Endodermal cell (in vitro differentiated cells): ENCODE measurements at places on chromosomes 12 and 14. TPM values are rescaled to one million over a fixed set of nuclear protein-coding genes. Genes with fewer than 3 reads are reported as not detected.

DNA sequence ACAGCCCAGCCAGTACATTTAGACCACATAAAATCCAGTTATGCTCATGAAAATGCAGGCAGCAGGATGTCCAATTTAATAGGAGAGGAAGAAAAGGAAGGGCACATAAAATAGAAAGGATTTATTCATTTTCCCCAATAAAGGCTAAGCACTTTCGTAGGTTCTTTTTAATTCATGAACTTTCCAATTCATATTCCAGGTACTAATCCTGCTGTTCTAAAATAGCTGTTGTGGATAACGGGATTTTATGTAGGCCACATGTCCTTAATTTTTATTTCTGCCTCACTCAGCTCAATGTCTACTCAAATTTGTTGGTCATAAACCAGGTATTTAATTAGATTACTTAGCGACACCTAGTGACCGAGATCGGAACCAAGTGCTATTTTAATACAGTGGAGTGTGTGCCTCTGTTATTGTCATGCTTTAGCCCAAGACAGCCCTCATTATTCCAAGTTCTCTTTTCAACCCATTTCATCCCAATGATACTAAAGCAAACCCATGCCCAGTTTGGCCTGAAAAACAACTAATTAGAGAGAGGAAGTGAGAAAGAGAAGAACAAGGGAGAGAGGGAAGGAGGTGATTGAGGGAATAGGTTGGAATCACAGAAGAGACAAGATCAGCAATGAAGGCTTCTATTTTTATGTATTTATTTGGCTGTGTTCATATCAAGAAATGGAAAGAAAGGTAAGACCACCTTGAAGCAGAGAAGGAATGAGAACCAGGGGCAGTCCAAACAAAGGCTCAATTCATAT, 45.9 kb upstream of the IFNG-AS1 start:
- peaks cover 24% of the 10 kb centered on the region for H3K4me1 ChIP-seq
- no peak overlapping the region for H3K27ac ChIP-seq
- H3K27me3 ChIP-seq, result no peaks in the 10 kb centered on the region
- H3K36me3 ChIP-seq, result no peaks in the 10 kb centered on the region
- H3K4me3 ChIP-seq, result no peak overlapping the region

GRCh38 chr12:52082669-52082987, 3.1 kb downstream of the SMIM41 start:
- H3K36me3 ChIP-seq, result peaks cover 16% of the 10 kb centered on the region
- H3K27me3 ChIP-seq, result no peaks in the 10 kb centered on the region
- no peaks in the 10 kb centered on the region for H3K4me1 ChIP-seq
- H3K27ac ChIP-seq, result no peak overlapping the region
- DNase-seq, result no peak

GRCh38 chr14:105495990-105496830, 5.2 kb downstream of the TEDC1 start:
- peak; percentile 41 for DNase-seq
- no peaks in the 10 kb centered on the region for H3K36me3 ChIP-seq
- no peaks in the 10 kb centered on the region for H3K27me3 ChIP-seq
- H3K4me1 ChIP-seq, result peaks cover 2% of the 10 kb centered on the region
- no peak overlapping the region for H3K4me3 ChIP-seq
- H3K27ac ChIP-seq, result no peak overlapping the region

GRCh38 chr12:45257185-45257930, 41.5 kb downstream of the ANO6 start:
- peak; percentile 71 for DNase-seq
- H3K36me3 ChIP-seq, result no peaks in the 10 kb centered on the region
- H3K4me3 ChIP-seq, result no peak overlapping the region
- no peaks in the 10 kb centered on the region for H3K27me3 ChIP-seq
- H3K4me1 ChIP-seq, result peaks cover 13% of the 10 kb centered on the region
- H3K27ac ChIP-seq, result no peak overlapping the region

C12orf50 gene
- 0.35 TPM in 1 of 3 replicates, not detected in the others for total RNA-seq

DNA sequence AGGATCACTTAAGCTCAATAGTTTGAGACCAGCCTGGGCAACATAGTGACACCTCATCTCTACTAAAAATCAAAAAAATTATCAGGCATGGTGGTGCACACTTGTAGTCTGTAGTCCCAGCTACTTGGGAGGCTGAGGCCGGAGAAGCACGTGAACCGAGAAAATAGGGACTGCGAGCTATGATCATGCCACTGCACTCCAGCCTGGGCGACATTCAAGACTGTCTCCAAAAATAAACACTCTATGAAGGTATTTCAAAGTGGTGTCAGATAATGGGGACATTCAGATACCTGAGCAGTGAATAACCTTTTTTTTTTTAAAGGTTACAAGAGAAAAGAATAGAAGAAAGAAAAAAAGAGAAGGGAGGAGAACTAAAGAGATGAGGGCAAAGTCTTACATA, 98.1 kb downstream of the MED13L start:
- H3K36me3 ChIP-seq, result no peaks in the 10 kb centered on the region
- no peak overlapping the region for H3K4me3 ChIP-seq
- no peak for DNase-seq
- H3K27me3 ChIP-seq, result no peaks in the 10 kb centered on the region
- no peak overlapping the region for H3K27ac ChIP-seq
- H3K4me1 ChIP-seq, result peaks cover 7% of the 10 kb centered on the region

GRCh38 chr12:56943878-56944277, 9.7 kb upstream of the SDR9C7 start:
- no peaks in the 10 kb centered on the region for H3K36me3 ChIP-seq
- no peaks in the 10 kb centered on the region for H3K4me1 ChIP-seq
- no peak overlapping the region for H3K27ac ChIP-seq
- no peak for DNase-seq

- H3K36me3 ChIP-seq, result no peaks in the 10 kb centered on the region
- peaks cover 12% of the 10 kb centered on the region for H3K4me1 ChIP-seq
- no peak overlapping the region for H3K27ac ChIP-seq
These were observed 72.0 kb downstream of the PPP2R5E start for GRCh38 chr14:63470962-63471793.

DNA sequence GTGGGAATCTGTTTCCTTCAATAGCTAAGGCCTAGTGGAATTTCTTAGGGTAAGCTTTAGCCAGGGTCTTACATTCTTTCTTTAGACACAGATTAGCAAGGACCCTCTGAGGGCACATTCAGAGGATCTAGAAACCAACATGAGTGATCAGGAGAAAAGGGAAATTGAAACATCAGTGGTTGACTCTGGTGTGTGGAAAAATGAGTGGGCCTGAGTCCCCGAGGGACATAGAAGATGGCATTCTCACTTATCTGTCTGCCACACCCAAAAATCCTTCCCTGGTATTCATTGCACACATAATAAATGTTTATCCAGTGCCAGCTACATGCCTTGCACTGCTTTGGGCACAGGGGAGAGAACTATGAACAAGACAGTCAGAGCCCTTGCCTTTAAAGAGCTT, 82.9 kb downstream of the SSPN start:
- H3K4me3 ChIP-seq, result no peak overlapping the region
- H3K27ac ChIP-seq, result no peak overlapping the region
- no peak for DNase-seq
- H3K27me3 ChIP-seq, result peaks cover 8% of the 10 kb centered on the region
- H3K4me1 ChIP-seq, result peaks cover 10% of the 10 kb centered on the region

DNA sequence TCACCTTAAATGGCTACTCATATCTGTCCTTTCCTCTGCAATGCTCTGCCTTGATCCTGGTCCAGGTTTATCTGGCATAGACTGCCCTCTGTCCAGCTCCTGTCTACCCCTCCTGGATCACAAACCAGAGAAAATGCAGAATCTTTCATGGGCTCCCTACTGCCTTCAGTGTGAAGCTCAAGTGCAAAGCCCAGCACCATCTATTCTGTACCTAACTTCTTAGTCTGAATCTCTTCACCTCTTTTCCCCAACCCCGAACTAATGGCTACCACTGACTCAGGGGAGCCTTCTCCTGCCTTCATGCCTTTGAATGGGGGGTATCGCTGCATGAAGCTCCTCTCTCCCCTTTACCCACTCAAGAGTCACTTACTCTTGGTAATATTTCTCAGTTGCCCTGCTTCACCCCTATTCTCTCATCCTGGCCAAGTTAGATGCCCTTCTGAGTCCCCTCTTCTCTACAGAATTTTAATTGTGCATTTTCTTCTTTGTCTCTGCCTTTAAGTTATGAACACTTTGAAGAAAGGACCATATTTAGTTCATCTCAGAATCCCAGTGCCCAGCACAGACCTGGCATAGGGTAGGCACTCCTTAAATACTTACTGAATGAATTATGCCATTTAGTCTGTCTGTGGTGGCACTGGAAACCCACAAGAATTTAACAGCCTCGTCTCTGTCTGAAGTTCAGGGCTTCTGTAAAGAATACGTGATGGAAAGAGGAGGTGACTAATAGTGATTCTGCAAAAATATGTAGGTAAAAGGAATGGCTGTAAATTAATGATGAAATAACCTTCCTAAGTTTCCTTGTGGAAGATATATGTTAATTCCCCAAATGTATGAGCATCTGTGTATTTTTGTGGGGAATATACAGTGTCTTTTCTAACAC, 191.3 kb upstream of the AMIGO2 start:
- no peak overlapping the region for H3K27ac ChIP-seq
- DNase-seq, result no peak
- H3K36me3 ChIP-seq, result no peaks in the 10 kb centered on the region
- H3K27me3 ChIP-seq, result no peaks in the 10 kb centered on the region
- H3K4me1 ChIP-seq, result peaks cover 4% of the 10 kb centered on the region

CLEC4D gene
- 0.72 TPM in 1 of 3 replicates, not detected in the others for total RNA-seq

DNA sequence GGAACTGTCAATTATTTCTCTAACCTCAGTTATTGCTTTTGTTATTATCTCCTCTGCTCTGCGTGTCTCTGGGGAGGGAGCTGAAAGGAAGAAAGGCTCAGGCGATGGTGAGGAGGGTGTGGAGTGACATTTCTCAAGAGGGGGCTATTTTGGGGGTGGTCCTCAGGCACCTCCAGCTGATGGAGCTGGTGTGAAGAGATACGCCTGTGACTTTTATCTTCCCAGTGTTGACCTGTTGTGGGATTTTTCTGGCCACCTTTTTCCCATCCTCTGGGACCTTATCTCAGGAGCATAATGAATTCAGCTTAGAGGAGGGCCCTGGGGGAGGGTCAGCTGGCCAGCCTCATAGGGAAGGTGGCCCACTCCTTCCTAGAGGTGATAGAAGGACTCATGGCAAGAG, 26.4 kb downstream of the KCNA5 start:
- no peaks in the 10 kb centered on the region for H3K36me3 ChIP-seq
- peaks cover 18% of the 10 kb centered on the region for H3K4me1 ChIP-seq
- H3K27me3 ChIP-seq, result no peaks in the 10 kb centered on the region
- no peak overlapping the region for H3K4me3 ChIP-seq

GRCh38 chr14:75132382-75133086, 5.7 kb upstream of the NEK9 start:
- no peaks in the 10 kb centered on the region for H3K27me3 ChIP-seq
- no peak overlapping the region for H3K27ac ChIP-seq
- H3K4me3 ChIP-seq, result no peak overlapping the region
- DNase-seq, result peak; percentile 81

- DNase-seq, result no peak
- H3K36me3 ChIP-seq, result no peaks in the 10 kb centered on the region
- peaks cover 3% of the 10 kb centered on the region for H3K4me1 ChIP-seq
These were observed 199.0 kb upstream of the SLC38A2 start for GRCh38 chr12:46571608-46572007.

DNA sequence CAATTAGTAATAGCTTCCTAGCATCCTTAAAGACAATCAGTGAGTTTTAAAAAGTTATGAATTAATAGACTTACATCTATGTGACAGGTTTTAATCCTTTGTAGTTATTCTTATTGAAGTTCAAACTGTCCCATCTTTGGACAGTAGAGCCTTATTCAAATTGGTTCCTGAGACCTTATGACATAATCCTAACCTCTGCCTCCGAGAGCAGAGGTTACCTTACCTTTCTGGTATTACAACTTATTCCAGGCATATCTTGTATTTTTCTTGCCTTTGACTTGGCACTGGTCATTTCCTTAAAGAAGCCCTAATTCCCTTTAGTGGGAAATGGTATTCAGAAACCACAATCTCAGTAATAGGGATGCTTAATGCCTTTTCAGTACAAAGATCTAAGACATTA, 21.8 kb downstream of the BTBD7 start:
- no peak overlapping the region for H3K4me3 ChIP-seq
- no peaks in the 10 kb centered on the region for H3K36me3 ChIP-seq
- DNase-seq, result no peak
- H3K27ac ChIP-seq, result no peak overlapping the region
